ENCODE measurements at places on chromosomes 1 and 21.

DNA sequence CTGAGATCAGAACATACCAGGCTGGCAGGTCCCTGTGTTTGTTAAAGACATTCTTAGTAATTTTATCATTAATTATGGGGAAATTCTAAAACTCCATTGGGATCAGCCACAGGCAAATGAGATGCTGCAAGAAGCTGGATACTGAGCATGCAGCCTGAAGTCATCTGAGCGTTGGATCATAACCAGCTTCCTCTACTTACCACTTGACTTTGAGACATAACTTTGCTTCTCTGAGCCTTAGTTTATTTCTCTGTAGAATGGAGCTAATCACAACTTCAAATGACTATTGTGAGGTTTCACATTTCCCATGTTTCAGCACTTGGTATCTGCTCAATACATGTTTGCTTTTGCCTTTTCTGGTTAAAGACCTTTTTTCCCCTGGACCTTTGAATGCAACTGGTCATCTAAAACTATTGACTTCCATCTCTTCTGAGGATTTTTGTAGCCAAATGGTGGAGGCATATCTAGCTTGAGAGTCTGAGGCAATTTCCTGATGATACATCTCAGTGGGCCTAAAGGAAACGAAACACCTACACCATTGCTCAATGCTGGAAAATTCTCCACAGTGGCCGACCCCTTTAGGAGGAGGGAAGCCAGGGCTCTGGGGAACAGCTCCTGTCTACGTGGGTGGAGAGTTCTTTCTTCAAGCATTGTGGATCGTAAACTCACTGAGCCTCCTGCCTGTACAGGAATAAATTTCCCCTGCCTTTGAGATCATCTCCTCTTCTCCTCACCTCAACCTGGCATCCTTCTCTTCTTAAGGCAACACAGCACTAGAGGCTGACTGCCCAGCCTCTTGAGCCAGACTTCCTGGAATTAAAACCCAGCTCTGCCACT lies 109.1 kb upstream of the HOOK1 start:
- DNase-seq, result no peak

DNA sequence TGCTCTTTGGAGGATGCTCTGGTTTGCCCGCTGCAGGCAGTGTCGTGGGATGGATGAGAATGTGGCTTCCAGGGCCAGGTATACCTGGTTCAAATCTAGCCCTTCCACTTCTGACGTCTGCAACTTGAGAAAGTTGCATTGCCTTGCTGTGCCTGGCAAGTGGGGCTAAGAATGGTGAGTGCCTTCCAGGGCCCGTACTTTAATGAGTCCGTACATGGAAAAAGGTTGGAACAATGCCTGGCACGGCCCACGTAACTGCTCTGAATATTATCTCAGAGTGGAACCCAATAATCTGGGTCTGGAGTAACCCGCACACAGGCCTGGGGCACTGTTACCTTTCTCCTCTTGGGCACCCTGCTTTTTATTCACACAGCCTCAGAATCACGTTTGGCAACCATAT lies 146.7 kb upstream of the EDN2 start:
- DNase-seq, result peak; percentile 75

- no peak for DNase-seq
These were observed 63.6 kb downstream of the GADD45A start for GRCh38 chr1:67748630-67749029.

GRCh38 chr1:172185211-172185610 lies 235.3 kb upstream of the C1orf105 start:
- no peak for DNase-seq

- no peak for DNase-seq
These were observed 203.6 kb upstream of the CHODL start for GRCh38 chr21:18041012-18041411.

DNA sequence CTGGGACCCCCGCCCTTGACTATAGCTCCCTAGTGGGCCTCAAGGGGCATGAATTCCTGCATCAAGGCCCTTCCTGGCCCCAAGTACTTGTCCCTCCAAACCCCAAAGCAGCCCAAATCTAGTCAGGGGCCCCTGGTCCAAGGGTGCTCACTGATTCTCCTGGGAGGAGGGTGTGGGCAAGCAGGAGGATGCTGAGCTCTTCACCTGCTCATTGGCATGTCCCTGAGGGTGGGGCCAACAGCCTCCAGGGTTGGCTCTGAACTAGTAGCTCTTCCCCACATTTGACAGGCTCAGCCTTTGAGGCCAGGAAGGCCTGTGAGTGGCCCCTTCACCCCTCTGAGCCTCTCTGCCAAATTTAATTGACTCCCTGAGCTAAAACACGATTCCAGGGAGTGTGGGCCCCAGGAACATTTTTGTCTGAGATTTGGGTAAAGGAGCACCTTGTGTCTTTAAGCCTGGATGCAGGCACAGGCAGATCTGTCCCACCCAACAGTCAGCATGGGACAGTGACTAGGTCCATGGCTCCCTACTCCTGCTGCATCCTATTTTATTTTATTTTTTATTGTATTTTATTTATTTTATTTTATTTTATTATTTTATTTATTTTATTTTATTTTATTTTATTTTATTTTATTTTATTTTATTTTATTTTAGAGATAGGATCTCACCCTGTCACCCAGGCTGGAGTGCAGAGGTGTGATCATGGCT lies 11.0 kb upstream of the WNT9A start:
- peak; percentile 24 for DNase-seq
